ENCODE measurements at places on chromosomes 5 and 9.

DNA sequence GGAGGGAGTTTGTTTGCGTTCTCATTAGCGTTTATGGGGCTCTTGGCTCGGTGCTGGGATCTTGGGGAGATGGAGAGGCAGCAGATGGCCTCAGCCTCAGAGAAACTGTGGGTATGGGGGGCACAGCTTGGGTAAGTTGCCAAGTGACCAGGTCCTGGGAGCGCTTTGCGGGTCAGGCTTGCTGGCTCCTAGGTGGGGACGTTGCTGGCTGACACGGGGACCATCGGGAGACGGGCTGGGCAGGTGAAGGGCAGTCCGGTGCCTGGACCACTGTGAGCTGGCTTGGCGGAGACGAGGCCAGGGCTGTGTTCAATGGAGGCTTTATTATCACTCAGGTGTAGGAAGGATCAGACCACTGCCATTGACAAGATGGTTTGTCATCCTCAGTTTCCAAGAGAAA is 30.0 kb downstream of the FGD3 start:
- DNase-seq, result no peak

DNA sequence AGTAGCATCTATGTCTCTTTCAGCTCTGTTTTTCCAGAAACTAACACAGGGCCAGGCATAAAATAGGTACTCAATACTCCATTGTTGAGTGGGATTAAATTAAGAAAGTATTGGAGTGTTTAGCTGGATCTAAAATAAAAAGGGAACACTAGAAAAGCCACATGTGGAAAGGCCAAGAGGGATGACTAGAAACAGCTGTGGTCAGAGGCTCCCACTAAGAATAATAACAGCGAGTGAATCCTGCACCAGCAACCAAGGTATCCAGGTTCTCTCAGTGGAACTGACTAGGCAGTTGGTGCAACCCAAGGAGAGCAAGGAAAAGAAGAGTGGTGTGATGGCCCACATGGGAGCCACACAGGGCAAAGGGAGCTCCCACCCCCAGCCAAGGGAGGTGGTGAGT is 31.5 kb upstream of the RGMB start:
- no peak for DNase-seq

DNA sequence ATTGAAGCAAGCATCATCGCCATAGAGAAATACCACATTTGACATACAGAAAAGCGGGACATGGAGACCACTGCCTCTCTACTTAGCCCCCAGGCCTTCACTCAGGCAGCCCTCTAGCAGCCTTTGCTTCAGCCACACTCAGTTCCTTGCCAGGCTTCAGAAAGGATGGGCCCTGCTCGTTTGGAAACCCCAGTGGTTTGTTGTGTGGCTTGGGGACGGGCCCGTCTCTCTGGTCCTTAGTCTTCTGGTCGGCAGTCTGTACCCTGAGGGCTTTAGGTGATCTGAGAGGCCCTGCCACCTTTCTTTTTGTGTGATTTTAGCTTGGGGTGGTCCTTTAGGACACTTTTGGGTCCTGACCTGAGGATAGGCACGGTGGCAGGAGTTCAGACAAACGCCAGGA is 21.1 kb upstream of the ARSI start:
- no peak for DNase-seq

DNA sequence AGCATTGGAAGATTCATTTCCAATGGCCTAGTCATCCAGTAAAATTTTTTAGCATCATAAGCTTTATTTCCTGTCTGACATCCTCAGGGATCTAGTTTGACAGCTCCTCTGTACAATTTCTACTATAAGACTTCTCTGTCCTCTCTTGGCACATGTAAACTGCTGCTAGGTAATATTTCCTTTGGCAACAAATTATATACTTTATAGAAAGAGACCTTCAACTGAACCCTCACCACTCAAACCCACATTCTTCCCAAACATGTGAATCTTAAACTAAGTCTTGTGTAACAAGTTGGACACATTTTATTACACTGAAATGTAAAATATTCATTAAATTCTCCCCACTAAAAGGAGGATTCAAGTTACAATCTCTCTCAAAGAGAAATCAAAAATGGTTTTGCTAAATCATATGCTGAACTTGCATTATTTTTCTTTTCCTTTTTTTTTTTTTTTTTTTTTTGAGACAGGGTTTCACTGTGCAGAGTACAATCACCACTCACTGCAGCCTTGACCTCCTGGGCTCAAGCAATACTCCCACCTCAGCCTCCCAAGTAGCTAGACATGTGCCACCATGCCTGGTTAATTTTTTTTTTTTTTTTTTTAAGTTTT is 36.9 kb downstream of the SCAI start:
- DNase-seq, result no peak

DNA sequence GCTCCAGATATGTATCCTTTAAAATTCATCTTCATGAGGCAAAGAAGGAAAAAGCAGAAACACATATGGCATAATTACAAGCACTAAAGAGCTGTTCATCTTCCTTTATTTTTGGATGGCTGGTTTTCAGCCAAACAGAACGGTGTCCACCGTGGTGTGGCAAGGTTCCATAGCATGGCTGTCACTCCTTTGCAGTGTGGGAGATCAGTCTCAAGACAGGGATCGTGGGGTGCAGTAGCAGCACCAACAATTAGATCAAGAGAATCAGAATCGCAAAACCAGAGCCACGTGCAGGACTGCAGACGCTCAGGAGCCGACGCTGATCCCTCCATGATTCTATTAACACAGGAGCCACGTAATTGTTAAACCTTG is 79.5 kb downstream of the SEMA4D start:
- no peak for DNase-seq

DNA sequence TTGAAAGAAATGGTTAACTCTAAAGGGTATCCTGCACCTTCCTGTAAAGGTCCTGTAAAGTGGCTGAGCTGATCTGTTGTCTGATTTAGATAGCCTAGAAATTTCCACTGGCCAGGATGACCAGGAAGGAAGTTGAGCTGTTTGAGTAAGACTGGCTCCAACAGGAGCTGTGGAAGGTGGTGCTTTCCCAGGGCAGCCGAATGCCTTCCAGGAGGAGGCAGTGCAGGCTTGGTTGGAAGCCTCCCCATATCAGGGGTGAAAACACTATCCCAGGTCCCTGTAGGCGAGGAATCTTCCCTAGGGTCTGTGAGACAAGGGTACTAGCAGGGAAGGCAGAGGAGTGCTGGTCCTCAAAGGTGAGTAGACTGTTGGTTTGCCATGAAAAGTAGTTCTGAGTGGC is 98.4 kb downstream of the LIX1 start:
- no peak for DNase-seq

GRCh38 chr5:125467222-125467621 is 720.8 kb upstream of the ZNF608 start:
- DNase-seq, result no peak

DNA sequence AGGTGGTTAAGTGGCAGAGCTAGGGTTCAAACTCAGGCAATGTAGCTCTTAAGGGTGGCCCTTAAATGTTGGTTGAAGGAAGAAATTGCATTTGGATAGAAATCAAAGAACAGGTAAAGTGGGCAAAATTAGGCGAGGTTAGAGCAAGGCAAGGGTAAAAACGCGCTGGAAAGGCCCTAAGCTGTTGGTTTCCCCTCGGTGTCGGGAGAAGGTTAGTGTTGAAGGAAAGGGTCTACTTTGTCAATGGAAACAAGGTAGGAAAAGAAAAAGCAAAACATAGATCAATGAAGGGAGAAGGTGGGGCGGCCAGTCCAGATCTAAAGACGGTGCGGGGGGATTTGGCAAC is 431 bp downstream of the FASTKD3 start:
- DNase-seq, result no peak

GRCh38 chr5:86971034-86971571 is 296.6 kb upstream of the RASA1 start:
- no peak for DNase-seq

- no peak for DNase-seq
Observed at GRCh38 chr5:148312153-148312552, at the start of gene SPINK7. TSS of gene SPINK7 (plus strand) at chr5:148312423. CDS start at chr5:148312484, 61 bp downstream.

DNA sequence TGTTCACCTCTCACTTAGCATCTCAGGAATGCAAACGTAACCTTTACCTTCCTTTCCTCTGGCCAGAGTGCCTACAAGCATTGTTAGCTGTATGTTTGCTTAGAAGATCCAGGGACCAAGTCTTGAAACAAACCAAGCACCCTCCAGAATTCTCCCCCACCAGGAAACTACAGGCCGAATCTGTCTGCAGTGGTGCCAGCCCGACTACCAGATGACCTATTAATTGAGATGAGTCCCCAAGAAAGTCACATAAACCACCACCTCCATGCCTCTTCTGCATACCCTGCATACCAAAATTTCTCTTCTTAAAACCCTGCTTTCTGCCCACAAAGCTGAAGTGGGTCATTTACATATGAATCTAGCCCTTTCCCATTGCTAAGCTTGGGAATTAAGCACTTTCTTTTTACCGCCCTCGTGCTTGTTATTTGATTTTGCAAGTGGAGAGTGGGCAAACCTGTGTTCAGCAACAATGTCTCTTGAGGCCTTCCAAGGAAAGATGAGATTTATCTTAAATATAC is 1239.1 kb downstream of the CDH12 start:
- no peak for DNase-seq

DNA sequence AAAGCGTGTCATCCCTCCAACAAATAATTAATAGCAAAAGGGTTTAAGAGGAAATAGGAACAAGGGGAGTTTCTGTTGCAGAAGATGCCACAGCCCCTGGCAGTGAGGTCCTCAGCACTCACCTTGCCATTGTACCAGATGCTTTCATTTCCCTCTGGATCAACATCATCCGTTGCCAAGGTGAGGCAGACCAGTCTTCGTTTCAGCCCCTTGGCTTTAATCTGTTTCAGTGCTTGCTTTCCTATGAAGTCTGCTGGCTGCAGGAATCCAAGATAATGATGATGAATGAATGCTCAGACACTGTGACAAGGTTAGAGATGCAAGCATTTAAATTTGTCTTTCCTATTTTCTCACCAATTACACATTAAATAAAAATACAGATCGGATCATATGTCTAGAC is 20.0 kb upstream of the ARSB start:
- DNase-seq, result no peak

- DNase-seq, result no peak
Observed at GRCh38 chr9:109974143-109974917, 194.3 kb downstream of the PALM2AKAP2 start.

GRCh38 chr5:27290172-27290571 is 251.8 kb upstream of the CDH9 start:
- no peak for DNase-seq

DNA sequence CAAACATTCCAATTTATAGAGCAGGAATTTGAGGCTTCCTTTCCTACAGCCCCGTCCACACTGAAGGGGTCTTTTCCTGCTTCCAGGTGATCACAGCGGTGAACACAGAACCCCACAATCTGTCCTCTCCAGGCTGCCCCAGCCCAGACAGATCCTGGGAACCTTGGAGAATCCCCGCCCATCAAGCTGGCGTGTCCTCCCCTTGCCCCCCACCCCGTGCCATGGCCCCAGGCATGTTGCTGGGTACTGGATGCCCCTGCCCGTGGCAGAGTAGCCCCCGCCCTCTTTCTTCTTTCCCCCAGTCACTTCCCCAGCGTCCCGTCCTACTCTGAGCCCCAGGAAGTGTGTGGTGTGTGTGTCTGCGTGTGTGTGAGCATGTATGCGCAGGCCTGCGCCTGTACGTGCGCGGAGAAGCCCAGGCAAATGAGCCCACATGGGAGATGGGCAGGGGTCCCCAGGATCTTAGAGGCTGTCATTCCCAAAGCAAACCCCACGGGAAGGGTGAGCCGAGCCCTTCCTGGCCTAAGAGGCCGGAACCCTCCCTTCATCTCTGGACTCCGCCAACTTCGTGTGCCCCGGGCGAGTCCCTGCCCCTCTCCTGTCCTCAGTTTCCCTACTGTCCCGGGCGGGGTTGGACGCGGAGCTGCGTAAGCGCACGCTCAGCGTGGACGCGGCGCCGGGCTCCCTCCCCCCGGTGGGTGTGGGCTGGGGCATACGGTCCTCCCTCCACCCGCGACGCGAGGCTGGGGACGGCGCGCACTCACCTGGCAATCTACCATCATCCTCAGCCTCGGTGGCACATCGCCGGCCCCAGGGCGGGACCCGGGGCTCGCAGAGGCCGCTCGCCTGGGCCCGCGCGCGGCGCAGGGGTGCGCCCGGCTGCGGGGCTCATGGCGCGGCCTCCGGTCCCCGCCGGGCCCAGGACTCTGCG is 15.2 kb downstream of the GBGT1 start:
- DNase-seq, result no peak

DNA sequence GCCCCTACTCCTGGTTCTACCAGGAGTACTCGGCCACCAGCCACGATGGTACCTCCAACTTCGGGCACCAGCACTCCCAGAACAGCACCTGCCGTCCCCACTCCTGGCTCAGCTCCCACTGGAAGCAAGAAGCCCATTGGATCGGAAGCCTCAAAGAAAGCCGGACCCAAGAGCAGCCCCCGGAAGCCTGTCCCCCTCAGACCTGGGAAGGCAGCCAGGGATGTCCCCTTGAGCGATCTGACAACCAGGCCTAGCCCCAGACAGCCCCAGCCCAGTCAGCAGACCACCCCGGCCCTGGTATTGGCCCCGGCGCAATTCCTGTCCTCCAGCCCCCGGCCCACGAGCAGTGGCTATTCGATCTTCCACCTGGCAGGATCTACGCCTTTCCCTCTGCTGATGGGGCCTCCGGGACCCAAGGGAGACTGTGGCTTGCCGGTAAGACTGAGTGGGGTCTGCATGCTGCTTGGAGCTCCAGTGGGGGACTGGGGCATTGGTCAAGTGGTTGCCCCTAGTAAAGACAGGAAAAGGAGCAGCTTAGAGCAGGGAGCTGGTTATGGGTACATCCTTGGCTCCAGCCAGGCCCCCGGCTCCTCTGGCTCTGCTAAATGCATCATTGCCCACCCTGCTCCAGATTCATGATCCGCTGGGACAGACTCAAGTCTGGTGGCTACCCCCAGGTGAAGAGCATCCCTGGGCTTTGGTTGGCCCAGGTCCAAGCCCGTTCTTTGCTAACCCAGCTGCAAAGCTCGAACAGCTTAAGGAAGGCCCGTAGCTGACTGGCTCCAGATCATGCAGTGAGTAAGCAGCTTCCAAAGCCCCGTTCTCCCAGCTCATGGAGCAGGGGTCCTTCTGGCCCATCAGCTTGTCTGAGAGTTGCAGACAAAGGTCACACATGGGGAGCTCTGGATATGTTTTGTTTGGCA is 14.0 kb downstream of the COL27A1 start:
- no peak for DNase-seq
